A549 (cell line): ENCODE measurements at places on chromosomes 2 and 18. TPM values are rescaled to one million over a fixed set of nuclear protein-coding genes. Genes with fewer than 3 reads are reported as not detected.

Gene LIMS4
- 0.09 to 0.17 TPM (median 0.14 TPM) in 3 replicates for polyA plus RNA-seq

Gene KCNIP3
- polyA plus RNA-seq, result 0.70 to 0.94 TPM (median 0.84 TPM) in 3 replicates

Gene FOXD4L1
- polyA plus RNA-seq, result 0.59 to 0.90 TPM (median 0.67 TPM) in 3 replicates

Gene OTOF
- polyA plus RNA-seq, result 0.05 to 0.18 TPM (median 0.08 TPM) in 3 replicates

Gene KYNU
- 242 to 304 TPM (median 302 TPM) in 3 replicates for polyA plus RNA-seq

Gene LRP2
- 0.01 TPM in 1 of 3 replicates, not detected in the others for polyA plus RNA-seq

Gene ZAP70
- 0.08 to 0.10 TPM (median 0.09 TPM) in 3 replicates for polyA plus RNA-seq

Gene SLC16A14
- 0.37 to 0.55 TPM (median 0.38 TPM) in 3 replicates for polyA plus RNA-seq

Gene RBBP8
- 25.6 to 28.2 TPM (median 26.8 TPM) in 3 replicates for polyA plus RNA-seq

Gene PRSS56
- 0.07 TPM in 1 of 3 replicates, not detected in the others for polyA plus RNA-seq

Gene CFAP65
- 0.14 to 0.28 TPM (median 0.22 TPM) in 3 replicates for polyA plus RNA-seq

Gene CLIP4
- polyA plus RNA-seq, result 38.6 to 53.6 TPM (median 51.1 TPM) in 3 replicates

Gene MC4R
- polyA plus RNA-seq, result 0.05 to 0.08 TPM in 2 of 3 replicates, not detected in the other

Gene ELOA2
- polyA plus RNA-seq, result not detected in 3 replicates

Gene ALK
- polyA plus RNA-seq, result not detected in 3 replicates

Gene ABHD1
- 0.96 to 1.0 TPM (median 1.0 TPM) in 3 replicates for polyA plus RNA-seq

Gene RESP18
- polyA plus RNA-seq, result not detected in 3 replicates

Gene FBXO36
- polyA plus RNA-seq, result 2.0 to 2.1 TPM (median 2.0 TPM) in 3 replicates

Gene FRZB
- 0.03 to 0.04 TPM in 2 of 3 replicates, not detected in the other for polyA plus RNA-seq

Gene CD302
- 2.4 to 2.9 TPM (median 2.5 TPM) in 3 replicates for polyA plus RNA-seq
